ENCODE measurements at places on chromosomes 1 and 21. TPM values are rescaled to one million over a fixed set of nuclear protein-coding genes. Genes with fewer than 3 reads are reported as not detected.

S100A10 gene
- total RNA-seq = 2.4 TPM

CFAP141 gene
- total RNA-seq = not detected

MIXL1 gene
- not detected for total RNA-seq

TMEM200B gene
- 0.82 TPM for total RNA-seq

SLC9C2 gene
- total RNA-seq = 3.7 TPM

PROK1 gene
- total RNA-seq = not detected

SUSD4 gene
- 16.7 TPM for total RNA-seq

RIPPLY3 gene
- total RNA-seq = not detected

PDZK1 gene
- 0.82 TPM for total RNA-seq

SLC39A1 gene
- 24.1 TPM for total RNA-seq

OR10J1 gene
- not detected for total RNA-seq

IFNGR2 gene
- total RNA-seq = 60.3 TPM

IGSF9 gene
- 5.3 TPM for total RNA-seq

GRCh38 chr1:3245768-3246167 lies 176.8 kb downstream of the PRDM16 start:
- DNase-seq = no peak

- no peak for DNase-seq
Measured at GRCh38 chr1:215749414-215749813, 182.3 kb downstream of the KCTD3 start.

GRCh38 chr21:37764691-37765090 lies 151.6 kb downstream of the KCNJ6 start:
- no peak for DNase-seq

GRCh38 chr1:208988811-208989222 lies 594.7 kb upstream of the CAMK1G start:
- DNase-seq = peak; percentile 5

DNA sequence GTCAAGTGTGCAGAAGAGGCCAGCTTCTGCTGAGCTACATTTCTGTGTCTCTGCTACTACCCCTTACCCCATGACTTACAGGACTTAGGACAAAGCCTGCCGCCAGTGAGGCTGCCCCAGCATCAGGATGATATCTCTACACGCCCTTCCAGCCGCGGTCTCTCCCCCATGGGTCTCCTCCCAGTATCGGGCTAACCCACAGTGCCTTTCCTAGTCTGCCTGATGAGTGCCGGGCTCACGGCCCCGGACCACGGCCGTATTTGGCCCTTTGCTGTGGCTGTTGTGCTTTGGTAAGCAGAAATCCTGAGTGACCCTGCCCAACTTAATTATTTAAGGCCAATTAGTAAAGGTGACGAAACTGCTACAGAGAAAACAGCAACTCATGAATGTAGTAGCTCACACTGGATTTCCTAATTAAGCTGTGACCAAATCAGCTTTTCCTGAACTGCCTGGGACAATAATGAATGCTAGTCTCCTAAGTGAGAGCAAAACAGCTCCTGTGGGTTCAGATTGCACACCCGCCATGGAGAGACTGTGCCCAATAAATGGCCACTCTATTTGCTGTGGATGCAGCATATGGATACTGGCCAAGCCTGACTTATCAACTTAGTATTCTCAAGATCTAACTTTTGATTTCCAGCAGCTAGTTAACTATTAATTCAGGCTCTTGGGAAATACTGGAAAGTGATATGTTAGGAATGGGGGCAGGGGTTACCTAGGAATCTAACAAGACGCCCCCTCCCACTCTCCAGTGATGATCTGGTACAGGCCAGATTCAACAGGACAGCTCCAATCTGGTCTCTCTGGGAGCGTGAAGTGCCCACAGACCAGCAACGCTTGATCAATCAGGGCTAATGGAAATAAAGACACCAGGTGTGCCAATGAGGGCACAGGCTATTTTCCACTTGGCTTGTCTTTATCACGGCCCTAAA lies 123.3 kb upstream of the IFFO2 start:
- DNase-seq = no peak

- no peak for DNase-seq
Measured at GRCh38 chr21:16634515-16634914, 878.3 kb upstream of the CXADR start.

DNA sequence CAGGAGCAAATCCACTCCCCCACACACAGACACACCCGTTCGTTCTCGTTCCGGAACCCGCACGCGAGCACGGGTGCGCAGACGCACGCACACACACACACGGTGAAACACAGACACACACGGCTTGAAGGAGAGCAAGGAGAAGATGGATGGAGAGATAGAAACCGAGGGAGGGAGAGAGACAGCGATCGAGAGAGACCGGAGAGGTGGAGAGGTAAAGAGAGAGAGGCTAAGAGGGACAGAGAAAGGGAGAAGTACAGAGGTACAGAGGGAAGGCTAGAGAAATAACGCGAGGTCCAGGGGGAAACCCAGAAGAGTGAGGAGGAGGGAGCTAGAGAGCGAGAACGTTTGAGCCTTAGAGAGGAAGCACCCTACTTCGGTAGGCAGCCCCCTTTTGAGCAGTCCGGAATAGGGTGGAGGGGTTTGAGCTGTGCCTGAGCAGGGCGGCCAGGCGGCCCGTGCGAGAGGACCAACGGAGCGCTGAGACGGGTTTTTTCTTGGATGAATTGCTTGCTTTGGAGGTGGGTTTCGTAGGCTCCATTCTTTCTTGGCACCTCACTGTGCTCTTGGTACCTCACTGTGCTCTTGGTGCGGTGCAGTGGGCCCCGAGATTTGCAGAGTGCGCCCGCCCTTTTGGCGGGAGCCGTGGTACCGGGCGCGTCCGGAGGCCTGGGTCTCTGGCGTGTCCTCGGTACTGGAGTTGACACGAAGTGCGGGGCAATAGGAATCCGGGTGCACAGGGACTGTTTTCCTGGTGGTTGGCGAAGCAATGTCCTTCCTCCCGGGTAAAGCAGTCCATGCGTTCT lies 88.4 kb upstream of the RHOU start:
- DNase-seq = no peak

DNA sequence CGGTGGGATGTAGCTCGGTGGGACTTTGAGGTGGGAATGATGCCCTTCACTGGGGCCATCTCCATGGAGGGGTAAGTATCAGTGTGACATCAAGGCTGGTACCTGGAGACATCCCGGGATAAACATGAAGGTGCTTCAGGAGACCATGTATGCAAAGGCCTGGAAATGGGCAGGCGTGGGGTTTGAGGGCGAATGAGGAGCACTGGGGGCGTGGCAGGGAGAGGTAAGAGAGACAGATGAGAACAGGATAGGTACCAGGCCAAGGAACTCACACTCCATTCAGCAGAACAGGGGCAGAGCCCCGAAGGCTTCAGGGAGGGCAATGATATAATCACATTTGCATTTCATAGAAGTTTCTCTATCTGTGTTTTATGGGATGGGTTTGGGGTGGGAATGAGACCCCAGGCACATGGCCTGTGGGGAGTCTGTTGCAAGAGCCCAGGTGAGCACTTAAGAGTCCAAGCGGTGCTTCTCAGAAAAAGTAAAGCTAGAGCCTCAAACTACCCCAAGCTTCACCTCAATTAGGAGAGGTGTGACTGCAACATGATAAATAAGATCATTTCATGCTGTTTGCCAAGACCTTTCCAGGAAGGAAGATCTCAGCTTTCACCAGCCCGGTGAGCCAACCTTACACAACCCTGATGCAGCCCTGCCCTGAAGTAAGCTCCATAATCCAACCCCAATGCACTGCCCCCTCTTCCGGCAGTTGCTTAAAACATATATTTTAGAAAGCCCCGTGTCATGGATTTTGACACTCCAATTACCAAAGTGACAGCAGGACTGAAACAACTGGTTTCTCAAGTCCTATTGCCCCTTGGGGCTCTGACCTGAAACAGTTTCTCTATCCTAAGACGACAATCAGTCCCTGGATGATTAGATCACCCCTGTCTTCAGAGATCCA lies 7.4 kb downstream of the S100A9 start:
- DNase-seq = no peak

DNA sequence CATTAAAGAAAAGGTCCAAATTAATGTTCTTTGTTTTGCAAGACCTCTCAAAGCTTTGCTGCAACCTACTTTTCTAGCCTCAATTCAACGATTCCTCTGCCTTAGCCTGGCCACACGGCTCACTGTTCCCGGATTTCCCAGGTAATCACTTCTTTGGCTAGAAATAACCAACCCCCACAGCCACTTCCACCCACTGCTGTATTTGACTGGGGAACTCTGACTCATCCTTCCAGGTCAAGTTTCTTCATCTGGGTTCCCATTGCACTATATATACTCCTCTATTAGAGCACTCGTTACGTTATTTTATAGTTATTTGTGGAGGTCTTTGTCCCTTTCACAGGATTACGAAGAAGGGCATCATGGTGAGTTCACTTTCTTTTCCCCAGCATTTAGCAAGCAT lies 185.9 kb downstream of the CACNA1E start:
- no peak for DNase-seq

DNA sequence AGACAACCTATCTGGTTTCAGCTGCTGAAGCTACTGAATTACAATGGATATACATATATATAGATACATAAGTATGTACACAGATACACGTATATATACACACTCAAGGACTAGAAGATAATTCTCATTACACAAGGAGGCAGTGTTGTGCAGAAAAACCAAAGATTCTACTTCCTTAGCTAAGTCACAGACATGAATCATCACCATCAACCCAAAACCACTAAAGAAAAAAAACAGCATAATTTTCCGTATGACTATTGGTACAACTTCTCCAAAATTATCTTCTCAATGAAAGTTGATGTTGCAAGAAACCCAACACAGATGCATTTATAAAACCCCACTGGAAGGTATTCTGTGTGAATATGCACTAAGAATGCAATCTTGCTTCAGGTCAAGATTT lies 36.8 kb upstream of the RPF1 start:
- DNase-seq = peak; percentile 24

- no peak for DNase-seq
Measured at GRCh38 chr1:117892512-117892911, 36.9 kb downstream of the GDAP2 start.

GRCh38 chr1:33248244-33248643 lies 8.0 kb upstream of the ZNF362 start:
- DNase-seq = no peak

DNA sequence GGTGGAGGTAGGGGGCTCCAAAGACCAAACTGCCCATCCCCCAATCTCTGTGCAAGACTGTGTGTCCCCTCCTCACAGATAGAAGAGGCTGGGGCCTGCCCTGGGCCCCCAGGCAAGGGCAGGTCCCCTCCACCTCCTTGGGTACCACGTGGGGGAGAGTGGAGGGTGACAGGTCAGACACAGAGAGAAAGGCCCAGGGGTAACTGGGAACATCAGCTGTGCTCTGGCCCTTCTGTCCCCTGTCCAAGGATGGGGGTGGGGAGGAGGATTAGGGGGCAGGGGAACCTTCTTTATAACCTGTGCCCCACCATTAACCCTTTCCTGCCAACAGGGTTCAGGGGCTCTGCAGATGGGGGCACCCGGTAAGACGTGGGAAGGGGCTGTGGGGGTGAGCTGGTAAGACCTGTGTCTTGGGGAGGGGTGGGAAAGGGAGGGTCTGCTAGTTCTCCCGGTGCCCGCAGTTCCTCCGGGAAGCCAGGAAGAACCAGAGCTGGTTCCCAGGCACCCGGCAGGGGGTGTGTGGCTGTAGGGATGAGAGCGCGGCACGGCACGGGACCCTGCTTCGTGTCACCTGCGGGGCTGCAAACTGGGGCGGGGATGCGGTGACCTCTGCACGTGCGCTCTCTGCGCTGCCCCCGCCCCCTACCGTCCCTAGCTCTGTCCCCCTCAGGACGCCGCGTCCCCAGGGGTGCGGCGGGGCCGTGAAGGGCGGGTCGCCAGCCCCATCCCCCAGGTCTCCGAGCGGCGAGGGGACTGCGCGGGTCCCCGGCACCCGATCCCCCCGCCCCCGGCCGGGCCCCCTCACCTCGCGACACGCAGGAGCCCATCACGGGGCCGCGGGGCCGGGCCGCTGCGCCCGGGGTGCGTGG lies 601 bp downstream of the FAM131C start:
- DNase-seq = no peak

DNA sequence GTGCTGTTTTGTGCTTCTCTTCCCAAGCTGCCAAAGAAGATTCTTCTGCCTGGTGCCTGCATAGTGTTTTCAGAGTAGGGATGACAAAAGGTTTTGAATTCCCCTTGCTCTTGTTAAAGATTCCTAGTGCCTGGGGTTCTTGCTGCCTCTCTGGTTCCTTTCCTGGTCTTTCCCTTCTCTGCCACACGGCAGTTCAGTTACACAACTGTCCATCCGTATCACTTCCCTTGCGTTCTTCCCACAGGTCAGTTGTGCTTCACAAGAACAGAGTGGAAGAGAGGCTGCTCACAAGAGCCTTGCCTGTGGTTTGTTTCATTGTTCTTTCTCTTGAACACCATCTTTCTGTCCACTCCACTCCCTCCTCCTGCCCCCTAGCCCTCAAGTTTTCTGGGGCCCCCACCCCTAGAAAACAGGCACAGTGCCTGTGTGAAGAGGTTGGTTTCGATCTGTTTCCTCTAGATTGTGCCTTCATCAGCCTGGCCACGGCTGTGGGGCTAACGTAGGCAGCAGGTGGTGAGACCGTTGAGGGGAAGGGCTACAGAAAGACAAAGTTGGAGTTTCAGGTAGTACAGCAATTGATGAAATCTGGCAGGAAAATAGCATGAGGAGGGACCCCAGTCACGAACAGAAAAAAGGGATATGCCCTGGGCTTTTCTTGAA lies 5.8 kb downstream of the VASH2 start:
- DNase-seq = no peak

- DNase-seq = no peak
Measured at GRCh38 chr1:94067196-94067595, 53.8 kb downstream of the ABCA4 start.

DNA sequence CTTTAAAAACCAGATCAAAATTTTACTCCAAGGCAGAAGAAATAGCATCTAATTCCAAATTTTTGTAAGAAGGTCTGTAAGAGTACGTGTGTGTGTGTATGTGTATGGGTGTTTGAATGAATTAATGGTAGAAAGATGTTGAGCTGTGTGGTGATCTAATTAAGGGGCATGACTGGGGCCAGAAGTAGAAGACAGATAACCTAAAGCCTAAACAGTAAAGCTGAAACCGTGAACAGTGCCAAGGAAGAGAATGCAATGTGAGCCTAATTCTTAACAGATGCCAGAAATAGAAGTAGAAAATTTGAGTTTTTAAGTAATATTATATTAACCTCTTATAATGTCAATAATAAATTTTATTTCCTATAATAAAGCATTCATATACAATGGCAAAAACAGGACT lies 38.2 kb downstream of the BRINP3 start:
- DNase-seq = no peak

GRCh38 chr21:14438211-14438610 lies 55.3 kb upstream of the HSPA13 start:
- DNase-seq = no peak

DNA sequence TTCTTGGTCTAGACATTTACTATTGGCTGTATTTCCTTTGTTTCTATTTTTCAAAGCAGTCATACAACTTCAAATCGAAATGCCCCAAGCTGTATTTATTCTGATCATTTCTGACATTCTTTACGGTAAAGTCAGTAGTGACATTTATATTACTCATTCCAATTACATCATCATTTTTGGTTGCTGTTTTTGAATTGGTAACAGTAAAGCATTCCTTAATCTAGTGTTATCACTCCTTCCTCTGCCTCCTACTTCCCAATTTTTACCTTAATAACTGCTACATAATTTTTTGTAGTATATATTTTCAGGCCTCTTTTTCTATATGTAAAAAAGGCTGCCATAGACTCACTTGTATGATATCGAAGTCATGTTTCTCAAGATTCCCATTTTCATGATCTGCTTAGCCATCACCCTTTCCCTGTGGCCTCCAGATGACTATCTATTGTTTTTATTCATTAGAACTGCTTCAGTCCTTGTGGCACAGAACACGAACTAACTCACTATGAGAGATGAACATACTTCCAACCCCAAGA lies 167.2 kb downstream of the RUNX1 start:
- no peak for DNase-seq

Data from frontal cortex (tissue), 4 donors.